ENCODE measurements at places on chromosomes 7 and 10.

GRCh38 chr10:132678436-132679216 is 107.3 kb downstream of the NKX6-2 start:
- no peak for DNase-seq

DNA sequence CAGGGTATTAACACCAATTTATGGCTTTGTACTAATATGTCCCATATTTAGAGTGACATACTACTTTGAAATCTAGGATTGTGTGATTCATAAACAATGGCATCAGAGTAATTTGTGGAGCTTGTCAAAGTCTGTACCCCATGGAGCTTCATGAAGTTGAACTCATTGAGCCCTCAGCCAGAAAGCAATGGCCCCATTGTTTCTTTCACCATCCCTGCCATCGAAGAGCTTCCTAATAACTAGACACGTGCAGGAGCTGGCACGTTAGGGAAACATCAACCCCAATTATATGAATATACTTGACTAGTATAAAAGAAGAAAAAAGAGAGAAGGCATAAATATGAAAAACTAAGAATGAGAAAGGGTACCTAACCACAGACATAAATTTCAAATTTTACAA is 206.6 kb downstream of the CXCL12 start:
- no peak for DNase-seq

- DNase-seq: no peak
These were observed 119.9 kb downstream of the CNOT4 start for GRCh38 chr7:135389971-135390370.

DNA sequence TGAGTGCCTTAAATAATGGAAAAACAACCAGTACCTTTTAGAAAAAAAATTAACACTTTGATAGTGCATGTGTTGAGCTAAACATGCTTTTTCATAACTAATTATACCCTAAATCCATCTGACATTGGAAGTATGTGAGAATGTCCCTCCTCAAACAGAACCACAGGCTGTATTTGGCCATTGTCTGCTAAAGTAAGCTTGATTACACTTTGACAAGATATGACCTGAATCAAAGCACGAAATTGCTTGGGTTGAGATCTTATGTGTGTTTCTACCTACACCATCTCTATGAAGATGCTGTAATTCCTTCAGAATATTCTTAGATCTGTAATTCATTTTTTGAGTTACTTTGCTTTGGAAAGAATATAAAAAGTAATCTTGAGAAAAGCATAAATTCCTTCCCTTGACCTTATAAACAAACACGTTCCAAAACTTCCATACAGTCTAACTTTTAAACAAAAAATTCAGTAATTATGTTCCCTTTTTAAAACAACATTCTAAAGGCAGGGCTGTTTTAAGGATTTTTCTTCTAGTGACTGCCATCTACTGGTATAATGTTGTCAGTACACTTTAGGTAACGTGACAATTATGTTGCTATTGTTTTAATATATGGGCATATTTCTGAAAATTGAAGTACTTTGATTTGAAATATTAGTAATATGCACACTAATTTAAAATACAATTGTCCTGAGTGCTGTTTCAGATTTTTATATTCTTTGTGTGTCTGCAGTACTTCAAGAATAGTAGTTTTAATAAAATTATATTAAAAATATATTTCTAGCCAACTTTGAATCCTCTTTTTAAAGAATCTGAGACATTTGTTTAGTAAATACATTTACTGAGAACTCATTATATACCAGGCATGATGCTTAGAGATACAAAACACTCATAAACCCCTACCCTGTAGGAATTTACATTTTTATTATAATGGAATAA is 20.9 kb downstream of the CD36 start:
- DNase-seq: peak; percentile 2

DNA sequence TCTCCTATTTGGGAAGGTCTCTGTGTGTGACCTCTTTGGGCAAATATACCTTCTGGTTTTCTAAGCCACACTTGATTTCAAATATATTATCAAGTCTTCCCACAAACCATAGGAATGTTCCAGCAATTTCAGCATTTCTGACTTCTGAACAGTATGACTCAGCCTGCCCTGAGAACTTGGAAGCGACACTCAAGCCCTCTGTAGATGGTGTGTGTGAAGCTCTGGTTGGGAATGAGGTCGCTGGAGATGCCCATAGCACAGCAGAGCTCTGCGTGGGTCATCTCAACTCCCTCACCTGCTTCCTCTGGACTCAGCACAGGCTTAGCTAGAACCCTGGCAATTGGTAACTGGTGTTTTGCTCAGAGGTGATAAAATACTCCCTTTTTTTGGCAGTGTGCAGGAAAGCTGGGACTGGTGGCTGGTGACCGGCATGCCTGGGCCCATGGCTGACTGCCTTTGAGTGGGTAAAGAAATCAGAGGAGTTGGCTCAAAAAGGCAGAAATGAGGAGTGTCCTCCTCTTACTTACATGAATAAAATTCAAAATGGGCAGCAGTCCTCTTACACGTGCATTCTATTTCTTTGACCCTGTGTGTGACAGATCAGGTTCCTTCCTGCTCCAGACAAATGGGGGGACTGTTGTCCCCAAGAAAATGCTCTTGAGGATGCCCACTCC is 87.5 kb upstream of the NRP1 start:
- peak; percentile 70 for DNase-seq

- DNase-seq: no peak
These were observed 455.7 kb upstream of the GALNT17 start for GRCh38 chr7:70676243-70676642.

GRCh38 chr10:86075512-86075911 is 291.1 kb downstream of the GRID1 start:
- DNase-seq: no peak

- DNase-seq: no peak
These were observed 68.7 kb upstream of the PPP1R9A start for GRCh38 chr7:94838717-94839116.

DNA sequence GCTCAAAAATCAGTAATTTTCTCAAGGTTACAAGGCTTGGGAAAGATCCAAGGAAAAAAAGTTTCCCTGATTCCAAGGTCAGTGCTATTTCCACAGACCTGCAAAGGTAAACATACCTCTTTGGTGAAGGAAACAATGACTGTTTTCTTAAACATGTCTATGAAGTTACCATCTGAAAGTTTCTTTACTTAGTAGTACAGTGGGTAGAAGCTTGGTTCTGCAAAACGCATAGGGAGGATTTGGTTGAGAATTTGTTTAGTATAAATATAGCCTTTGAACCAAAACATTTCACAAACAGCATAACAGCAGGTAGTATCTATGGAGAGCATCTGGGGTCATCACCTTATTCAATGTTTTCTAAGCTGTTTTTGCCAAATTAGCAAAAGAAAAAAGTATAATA is 169.6 kb downstream of the CCSER2 start:
- DNase-seq: no peak

Measured in amniotic stem cell (primary cell).